Suppressor macrophage (primary cell): ENCODE measurements at places on chromosomes 2 and 18.

DNA sequence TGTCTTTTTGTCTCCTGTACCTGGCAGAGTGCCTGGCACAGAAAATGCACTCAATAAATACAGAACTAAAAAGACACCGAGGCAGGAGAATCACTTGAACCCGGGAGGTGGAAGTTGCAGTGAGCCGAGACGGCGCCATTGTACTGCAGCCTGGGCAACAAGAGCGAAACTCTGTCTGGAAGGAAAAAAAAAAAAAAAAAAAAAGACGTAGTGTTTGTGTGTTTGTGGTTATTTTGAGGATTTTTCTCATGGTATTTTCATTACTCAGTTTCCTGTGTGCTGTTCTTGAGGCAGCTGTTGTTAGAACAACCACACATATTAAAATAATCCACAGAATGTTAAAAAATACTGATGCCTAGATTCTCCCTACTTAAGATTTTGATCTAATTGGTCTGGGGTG is 519.2 kb upstream of the SPHKAP start:
- DNase-seq = no peak

DNA sequence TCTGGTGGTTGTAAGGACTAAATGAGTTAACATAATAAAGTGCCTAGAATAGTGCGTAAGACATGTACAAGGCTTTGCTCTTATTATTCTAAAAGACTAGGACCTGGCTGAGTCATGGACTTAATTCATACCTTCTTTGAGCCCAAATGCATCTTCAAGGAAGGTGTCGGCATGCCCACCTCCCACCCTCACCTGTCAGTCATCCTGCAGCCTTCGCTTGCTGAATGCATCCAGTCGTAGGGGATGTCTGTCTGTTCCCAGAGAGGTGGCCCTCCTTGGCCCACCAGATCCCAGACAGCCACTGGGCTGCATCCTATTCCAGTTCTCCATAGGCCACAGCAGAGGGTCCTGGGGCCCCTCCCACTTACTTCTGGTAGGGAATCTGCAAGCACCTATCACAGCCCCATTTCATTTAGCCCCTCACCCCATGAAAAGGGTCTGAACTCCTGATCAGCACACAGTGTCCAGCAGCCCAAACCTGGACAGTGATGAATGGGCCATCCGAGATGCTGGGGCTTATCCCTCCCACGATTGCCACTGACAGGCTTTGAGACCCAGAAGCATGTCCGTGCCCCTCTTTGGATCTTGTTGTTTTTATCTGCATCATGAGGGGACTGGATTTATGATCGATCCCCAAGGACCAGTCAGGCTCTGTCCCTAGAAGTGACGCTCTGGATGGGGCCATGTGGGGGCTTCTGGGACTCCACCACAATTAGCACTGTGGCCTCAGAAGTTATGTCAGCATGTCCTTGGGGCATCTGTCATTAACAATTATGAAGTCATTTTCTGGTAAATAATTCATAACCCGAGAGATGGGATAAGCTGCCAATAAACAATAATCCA is 101.1 kb downstream of the KLHL29 start:
- DNase-seq = no peak

DNA sequence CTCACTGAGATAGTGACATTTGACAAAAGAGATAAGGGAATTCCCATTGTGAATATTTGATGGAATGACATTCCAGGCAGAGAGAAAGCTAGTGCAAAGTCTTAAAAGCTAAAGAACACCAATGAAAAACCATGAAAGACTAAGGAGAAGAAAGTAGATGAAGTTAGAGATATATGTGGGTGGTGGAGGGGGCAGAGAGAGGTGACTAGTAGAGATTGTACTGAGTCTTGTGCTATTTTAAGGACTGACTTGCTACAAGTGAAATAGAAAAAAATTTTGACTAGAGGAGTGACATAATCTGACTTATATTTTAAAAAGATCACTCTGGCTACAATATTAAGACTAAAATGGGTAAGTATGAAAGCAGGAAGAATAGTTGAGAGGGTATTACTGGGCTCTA is 35.3 kb upstream of the GULP1 start:
- no peak for DNase-seq

DNA sequence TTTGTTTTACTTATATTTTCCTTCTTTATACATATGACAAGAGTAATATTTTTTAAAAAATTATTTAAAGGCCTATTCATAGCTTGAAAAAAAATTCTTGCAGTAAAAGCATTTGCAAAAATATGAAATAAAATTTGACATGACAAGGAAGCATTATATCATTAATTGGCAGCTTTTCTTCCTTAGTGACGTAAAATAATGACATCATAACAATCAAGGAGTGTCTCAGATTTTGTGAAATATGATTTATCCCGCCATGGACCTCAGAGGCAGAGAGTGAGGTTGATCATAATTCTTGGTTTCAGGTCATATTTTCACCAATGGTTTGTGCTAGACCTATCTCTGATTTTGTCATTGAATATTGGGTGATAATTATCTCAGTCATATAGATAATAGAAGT is 176.0 kb downstream of the MIB1 start:
- no peak for DNase-seq

DNA sequence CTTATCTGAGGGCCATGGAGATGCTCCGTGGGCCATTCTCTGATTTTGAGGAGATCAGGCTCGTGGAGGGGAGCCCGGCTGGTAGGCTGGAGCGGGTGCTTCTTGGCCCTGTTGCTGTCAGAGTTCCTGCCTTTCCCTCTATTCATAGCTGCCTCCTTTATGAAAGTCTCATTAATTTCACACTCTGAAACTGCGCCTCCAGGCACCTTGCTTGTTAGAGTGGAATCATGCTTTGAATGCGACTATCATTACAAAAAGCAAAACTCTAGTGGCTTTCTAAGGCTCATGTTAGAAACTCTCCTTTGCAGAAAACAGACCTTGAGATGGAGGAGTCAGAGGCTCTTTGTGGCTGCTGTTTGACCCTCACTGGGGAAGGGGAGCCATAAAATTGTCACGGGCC is 131.0 kb upstream of the SNTG2 start:
- no peak for DNase-seq
